ENCODE measurements at places on chromosomes 1 and 21. TPM values are rescaled to one million over a fixed set of nuclear protein-coding genes. Genes with fewer than 3 reads are reported as not detected.

OR6K3 gene
- total RNA-seq: not detected

HMCN1 gene
- 7.6 TPM for total RNA-seq

KRTAP13-2 gene
- total RNA-seq: not detected

EIF2D gene
- 43.3 TPM for total RNA-seq

PDC gene
- not detected for total RNA-seq

ACBD3 gene
- total RNA-seq: 37.8 TPM

NIBAN1 gene
- 367 TPM for total RNA-seq

ABCA4 gene
- total RNA-seq: 1.1 TPM

TMEM81 gene
- total RNA-seq: 3.6 TPM

NBPF4 gene
- total RNA-seq: not detected

PLEKHN1 gene
- total RNA-seq: not detected

PGBD5 gene
- total RNA-seq: 0.28 TPM

C4BPA gene
- total RNA-seq: not detected

CCDC27 gene
- total RNA-seq: not detected

KLHL17 gene
- total RNA-seq: 4.9 TPM

UBE2U gene
- total RNA-seq: not detected

IL10 gene
- 5.4 TPM for total RNA-seq

CD84 gene
- total RNA-seq: 2.6 TPM

CD2 gene
- total RNA-seq: not detected

REN gene
- total RNA-seq: not detected

DNM3 gene
- total RNA-seq: 6.4 TPM

DCST1 gene
- not detected for total RNA-seq

NR1I3 gene
- not detected for total RNA-seq

SMAP2 gene
- total RNA-seq: 20.5 TPM

CR2 gene
- not detected for total RNA-seq

CD34 gene
- 23.9 TPM for total RNA-seq

HPDL gene
- 0.95 TPM for total RNA-seq

PGLYRP4 gene
- not detected for total RNA-seq

PHGDH gene
- total RNA-seq: 37.7 TPM

SLC30A10 gene
- not detected for total RNA-seq

TFF2 gene
- not detected for total RNA-seq

IVL gene
- total RNA-seq: not detected

LINGO4 gene
- not detected for total RNA-seq

BMP8B gene
- total RNA-seq: 2.1 TPM

KLF18 gene
- total RNA-seq: not detected

OPRD1 gene
- total RNA-seq: 0.83 TPM

TTLL7 gene
- 15.5 TPM for total RNA-seq

TEDDM1 gene
- total RNA-seq: not detected

CHAF1B gene
- 0.36 TPM for total RNA-seq

CCDC185 gene
- not detected for total RNA-seq

AZIN2 gene
- 2.5 TPM for total RNA-seq

C1orf87 gene
- not detected for total RNA-seq

ZMYND12 gene
- total RNA-seq: 0.55 TPM

ZSWIM5 gene
- total RNA-seq: 3.3 TPM

TEX50 gene
- not detected for total RNA-seq

KRTAP21-1 gene
- not detected for total RNA-seq

TNFRSF18 gene
- total RNA-seq: 0.71 TPM

LRIG2 gene
- 14.1 TPM for total RNA-seq

GJA8 gene
- not detected for total RNA-seq

LCE1F gene
- total RNA-seq: not detected

TRAF3IP3 gene
- total RNA-seq: 1.7 TPM

RNASEL gene
- total RNA-seq: 10.0 TPM

C8B gene
- not detected for total RNA-seq

PALMD gene
- total RNA-seq: 12.5 TPM

TDRD10 gene
- 2.5 TPM for total RNA-seq
